ENCODE measurements at places on chromosomes 7 and 10.

GRCh38 chr10:70125918-70126552 is 6.6 kb downstream of the AIFM2 start:
- DNase-seq: no peak

DNA sequence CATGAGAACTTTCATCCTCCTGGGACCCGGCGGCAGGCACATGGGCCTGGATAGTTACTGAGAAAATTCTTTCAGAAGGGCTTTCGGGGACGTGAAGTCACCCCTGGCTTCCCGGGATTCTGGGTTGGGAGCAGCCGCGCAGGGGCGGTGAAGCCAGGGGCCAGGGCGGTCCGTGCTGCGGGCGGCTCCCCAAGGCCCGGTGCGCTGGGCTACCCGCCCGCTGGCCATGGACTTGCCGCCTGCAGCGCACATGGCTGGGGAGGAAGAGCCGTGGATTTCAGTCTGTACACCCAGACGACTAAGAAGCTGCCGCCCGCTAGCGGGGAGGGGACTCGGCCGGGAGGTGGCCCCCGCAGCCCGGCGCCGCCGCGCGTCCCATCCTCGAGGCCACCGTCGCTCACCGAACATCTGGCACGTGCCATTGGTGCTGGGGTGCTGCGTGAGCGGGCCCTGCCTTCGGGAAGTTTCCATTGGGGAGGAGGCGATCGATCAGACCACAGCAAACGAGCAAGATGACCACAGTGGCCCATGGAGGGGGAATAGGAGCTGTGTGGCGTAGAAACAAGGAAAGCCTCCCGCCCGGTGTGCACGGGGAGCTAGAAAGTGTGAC is 64.5 kb downstream of the TMEM209 start:
- no peak for DNase-seq

DNA sequence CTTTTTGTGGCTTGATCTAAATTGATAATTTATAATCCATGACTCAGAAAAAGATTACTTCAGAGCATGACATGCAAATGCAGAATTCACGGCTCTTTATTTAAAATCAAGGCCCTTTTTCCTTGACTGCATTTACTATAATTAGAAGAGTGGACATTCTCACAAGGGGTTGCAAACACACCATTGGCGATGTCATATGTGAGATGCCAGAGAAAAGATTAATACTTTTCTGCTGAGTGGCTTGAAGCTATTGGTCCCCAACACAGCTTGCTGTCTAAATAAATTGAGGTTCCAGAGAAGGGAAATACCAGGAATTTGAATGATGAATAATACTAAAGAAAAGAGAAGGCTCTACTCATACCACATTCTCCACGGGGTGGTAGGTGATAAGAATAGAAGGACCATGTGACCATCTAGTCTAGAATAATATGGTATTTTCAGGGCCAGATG is 78.7 kb upstream of the ARID5B start:
- DNase-seq: no peak

- DNase-seq: no peak
Observed at GRCh38 chr10:108462005-108462404, 1297.5 kb upstream of the SORCS1 start.

DNA sequence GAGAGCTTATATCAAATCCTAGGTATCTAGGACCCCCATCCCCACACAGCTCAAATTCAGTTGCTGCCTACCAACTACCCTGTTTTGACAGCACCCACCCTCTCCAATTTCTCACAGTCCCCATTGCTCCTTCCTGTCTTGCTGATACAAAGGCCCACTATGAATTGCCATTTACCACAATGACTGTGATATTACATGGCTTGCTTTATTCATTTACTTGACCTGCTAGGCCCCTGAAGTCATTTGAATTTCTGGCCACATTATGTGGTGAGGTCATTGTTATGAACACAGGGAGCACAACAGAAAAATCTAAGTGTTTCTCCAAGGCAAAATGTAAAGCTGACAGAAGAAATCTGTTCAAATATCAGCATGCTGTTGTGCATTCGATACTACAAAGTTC is 101.4 kb downstream of the PPP1R17 start:
- no peak for DNase-seq

DNA sequence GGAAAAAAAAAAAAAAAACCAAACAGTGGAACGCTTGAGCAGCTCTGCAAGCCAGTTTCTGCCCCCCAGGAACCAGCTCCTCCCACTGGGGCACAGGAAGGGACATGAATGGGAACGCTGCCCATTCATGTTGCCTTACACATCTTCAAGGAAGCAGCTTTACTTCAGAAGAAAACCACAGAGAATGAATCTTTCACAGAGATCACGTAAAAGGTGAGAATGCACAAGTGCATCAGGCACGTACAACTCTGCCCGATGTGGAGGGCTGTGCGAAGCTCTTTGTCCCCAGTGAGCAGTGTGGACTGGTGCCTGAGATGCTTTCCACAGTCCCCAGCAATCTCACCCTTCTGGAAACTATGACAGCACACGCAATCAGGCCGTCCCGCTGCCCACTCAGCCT is 106.2 kb downstream of the DLG5 start:
- no peak for DNase-seq

DNA sequence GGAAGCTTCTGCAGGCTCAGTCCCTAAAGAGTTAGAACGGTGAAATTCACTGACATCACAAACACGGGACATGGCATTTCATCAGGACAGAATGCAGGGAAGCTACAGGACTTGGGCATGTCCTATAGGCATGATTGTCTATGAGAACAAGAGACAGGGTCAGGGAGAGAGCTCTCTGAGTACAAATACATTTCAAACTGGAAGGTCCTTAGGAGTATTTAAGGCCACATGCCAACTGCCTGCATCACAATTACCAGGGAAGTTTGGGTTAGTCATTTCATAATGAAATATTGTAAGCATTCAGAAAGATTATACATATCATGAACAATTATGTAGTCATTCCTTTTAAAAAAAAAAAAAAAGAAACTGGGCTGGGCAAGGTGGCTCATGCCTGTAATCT is 71.3 kb downstream of the CREB3L2 start:
- DNase-seq: peak; percentile 16

GRCh38 chr7:87448388-87448787 is 27.1 kb downstream of the ABCB4 start:
- no peak for DNase-seq

GRCh38 chr10:70833601-70834000 is 17.9 kb downstream of the SGPL1 start:
- no peak for DNase-seq

- DNase-seq: peak; percentile 60
Observed at GRCh38 chr10:103800789-103801540, 54.4 kb downstream of the SH3PXD2A start.

DNA sequence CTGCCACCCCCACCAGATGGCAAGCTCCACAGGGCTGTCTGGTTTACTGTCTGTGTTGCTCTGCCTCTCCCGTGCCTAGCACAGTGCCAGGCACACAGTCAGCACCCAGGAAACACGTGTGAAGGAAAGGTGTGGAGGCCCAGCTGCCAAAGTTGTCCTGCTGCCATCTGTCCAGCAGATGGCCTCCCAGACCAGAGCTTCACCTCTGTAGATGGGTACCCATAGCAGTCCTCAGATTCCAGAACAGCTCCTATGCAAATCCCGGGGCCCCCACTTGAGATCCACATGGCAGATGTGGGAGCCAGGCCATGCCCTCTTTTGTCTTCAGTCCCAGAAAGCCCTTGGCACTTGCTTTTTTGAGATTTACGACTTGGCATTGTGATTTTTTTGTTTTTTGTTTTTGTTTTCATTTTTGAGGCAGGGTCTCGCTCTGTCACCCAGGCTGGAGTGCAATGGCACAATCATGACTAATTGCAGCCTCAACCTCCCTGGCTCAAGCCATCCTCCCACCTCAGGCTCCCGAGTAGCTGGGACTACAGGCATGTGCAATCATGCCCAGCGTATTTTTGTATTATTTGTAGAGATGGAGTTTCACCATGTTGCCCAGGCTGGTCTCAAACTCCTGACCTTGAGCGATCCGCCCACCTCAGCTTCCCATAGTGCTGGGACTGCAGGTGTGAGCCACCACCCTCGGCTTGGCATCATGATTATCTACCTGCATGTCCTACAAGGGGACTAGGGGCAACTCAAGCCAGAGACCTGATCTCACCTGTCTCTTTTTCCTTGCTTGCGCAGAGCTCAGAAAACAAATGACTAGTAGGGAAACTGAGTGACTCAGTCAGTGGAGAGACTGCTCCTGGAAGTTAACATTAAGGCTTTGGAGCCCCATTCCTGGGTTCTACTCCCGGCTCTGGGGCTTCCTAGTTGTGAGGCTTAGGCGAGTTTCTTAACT is 16.9 kb upstream of the PALD1 start:
- peak; percentile 61 for DNase-seq

- DNase-seq: no peak
Observed at GRCh38 chr7:148570510-148570909, 20.1 kb upstream of the C7orf33 start.

GRCh38 chr10:30422981-30423654 is 10.9 kb upstream of the MAP3K8 start:
- DNase-seq: peak; percentile 53

GRCh38 chr10:56487746-56488145 is 126.7 kb upstream of the ZWINT start:
- no peak for DNase-seq

- DNase-seq: no peak
Observed at GRCh38 chr10:119412244-119413092, 130.1 kb downstream of the RGS10 start.

DNA sequence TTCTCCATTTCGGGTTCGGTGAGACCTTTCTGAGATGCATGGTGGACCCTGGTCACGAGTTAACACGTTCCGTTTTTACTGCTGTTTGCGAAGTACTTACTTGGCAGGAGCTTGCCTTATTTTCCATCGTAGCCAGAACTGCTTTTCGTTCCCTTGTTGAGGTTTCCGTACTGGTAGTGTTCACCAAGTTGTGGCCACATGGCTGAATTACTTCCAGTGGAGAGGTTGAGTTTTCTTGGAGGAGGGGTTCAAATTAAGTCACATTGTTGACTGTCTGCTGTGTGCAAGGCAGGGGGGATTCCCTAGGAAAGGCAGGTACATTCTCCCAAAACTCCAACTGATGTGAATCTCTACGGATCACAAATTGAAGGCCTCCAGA is 4.0 kb downstream of the MXI1 start:
- DNase-seq: peak; percentile 30

DNA sequence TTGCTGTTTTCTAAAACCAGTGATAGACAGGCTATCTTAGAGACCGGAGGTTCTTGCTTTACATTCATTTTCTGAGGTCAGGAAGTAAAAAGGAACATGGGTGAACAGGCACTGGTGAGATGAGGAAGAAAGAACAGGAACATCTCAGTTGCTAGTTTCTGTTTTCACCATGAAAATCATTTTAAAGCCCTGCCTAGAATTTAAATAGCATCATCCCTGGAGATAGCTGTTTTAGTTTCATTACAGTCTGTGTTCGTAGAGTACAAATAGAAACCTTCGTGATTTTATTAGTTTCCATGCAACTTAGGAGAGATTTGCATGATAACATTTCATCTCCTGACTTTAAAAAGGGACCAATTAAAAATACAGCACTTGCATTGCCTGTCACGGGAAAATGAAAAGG is 14.7 kb downstream of the KCNMA1 start:
- no peak for DNase-seq

DNA sequence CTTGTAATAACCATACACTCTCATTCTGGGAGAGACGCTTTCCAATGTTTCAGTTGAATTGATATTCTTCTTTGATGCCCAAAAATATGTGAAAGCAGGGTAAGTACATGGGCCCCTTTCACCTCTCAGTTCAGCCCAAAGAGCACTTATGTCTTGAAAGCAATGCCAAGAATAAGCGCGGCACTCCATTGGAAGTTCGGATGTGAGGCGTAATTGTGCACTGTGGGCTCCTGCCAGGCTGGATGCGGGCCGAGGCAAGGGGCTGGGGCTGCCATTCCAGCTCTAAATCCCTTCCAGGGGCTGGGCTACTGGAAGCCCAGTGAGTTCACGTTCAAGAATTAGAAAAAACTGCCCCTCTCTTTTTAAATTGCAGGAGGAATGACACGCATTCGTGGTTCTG is 113.8 kb downstream of the EBF3 start:
- no peak for DNase-seq

GRCh38 chr10:129390147-129390546 is 76.9 kb upstream of the MGMT start:
- no peak for DNase-seq

DNA sequence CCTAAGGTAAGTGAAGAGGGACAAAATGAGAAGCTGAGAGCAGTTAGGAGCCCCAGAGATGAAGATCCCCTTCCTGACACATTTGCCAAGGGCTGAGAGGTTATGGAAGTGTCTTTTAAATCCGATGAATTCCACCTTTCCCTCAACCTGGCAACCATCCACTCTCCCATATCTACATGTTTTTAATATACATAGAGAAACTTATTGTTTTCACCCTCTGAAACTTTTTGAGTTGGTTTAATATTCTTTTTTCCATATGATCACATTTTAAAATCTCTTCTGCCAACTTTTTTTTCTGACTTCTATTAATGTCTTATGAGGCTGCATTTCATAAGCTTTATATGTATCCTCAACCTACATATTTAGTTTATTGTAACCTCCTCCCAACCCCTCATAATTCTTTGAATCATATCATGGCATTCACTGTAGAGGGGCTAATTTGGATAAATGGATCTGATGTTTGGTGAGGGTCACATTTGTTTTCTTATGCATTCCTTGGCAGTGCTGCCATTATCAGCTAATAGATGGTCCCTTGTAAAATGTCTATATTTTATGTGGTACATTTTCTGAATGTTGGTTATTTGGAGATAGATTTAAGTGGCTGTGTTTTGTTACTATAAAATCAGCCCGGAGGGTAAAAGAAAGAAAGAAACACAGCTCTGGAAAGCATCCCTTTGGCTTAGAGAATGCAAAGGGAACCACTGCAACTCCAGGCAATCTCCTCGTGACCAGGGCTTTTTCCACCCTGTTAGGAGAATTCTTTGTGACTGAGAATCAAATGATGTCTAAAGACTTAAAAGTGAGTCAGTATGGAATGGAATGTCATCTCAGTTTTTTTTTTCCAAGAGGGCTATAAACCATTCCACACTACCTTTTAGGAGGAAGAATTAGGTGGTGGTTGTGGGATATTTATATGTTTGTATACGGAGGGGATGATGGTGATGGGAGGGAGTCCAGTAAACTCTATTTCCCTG is 334.4 kb downstream of the SUGCT start:
- no peak for DNase-seq
